ENCODE measurements at places on chromosomes 13 and 19.

DNA sequence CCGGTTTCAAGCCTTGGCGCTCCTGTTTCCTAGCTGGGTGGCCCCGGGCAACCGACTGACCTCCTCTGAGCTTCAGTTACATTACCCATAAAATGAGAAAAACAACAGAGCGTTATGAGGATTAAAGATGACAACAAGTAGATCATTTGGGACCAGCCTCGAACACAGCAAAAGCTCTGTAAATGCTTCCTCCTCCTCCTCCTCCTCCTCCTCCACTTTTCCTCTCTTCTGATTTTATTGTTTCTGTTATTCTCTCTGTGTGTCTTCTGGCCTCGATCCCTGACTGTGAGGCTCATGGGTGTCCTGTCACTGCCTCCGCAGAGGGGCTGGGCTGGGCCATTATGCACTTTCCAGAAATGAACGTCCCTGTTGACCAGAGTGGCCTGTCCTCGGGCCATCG lies 176.2 kb downstream of the URI1 start:
- no peak for DNase-seq

GRCh38 chr13:112616586-112617362 lies 28.8 kb upstream of the TUBGCP3 start:
- no peak for DNase-seq

GRCh38 chr13:33615436-33615835 lies 202.5 kb upstream of the RFC3 start:
- no peak for DNase-seq

DNA sequence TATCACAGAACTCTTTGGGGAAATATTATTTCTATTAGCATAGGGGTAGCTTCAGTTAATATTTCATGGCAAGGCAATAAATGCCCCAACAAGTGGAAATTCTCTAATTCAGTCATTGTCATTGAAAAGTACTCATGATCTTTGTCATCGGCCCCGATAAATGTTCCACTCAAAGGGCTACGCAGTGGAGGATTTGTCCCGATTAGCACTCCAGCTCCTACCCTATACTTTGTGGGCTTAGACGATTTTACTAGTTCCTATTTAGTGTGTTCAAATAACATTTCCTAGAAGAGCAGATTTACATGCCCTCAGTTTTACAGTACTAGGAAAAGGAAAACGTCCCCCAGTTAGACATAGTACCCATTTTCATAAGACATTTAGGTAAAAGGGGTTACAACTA lies 38.0 kb upstream of the ATP12A start:
- DNase-seq, result no peak

GRCh38 chr13:85879014-85879413 lies 79.8 kb upstream of the SLITRK6 start:
- no peak for DNase-seq

- no peak for DNase-seq
These were observed 64.2 kb downstream of the SOX1 start for GRCh38 chr13:112131081-112131712.

- no peak for DNase-seq
These were observed 954.1 kb upstream of the MIR17HG start for GRCh38 chr13:90393408-90393807.

DNA sequence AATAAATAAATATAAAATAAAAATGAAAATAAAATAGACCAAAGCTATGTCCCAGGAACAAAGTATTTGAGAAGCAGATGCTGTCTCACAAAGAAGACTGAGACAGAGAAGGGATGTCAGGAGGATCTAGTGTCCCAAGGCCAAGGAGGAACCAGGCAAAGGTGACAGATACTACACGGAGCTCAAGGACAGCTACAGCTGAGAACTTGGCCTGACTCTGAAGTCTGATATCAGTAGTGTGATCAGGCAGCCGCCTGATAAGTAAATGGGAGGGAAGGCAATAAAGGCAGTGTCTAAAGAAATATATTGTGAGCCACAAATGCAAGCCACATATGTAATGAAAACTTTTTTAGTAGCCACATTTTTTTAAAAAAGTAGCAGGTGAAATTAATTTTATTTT lies 20.4 kb upstream of the NANOS3 start:
- DNase-seq, result no peak

- DNase-seq, result no peak
These were observed 79.1 kb downstream of the DNAJC3 start for GRCh38 chr13:95756072-95756471.

DNA sequence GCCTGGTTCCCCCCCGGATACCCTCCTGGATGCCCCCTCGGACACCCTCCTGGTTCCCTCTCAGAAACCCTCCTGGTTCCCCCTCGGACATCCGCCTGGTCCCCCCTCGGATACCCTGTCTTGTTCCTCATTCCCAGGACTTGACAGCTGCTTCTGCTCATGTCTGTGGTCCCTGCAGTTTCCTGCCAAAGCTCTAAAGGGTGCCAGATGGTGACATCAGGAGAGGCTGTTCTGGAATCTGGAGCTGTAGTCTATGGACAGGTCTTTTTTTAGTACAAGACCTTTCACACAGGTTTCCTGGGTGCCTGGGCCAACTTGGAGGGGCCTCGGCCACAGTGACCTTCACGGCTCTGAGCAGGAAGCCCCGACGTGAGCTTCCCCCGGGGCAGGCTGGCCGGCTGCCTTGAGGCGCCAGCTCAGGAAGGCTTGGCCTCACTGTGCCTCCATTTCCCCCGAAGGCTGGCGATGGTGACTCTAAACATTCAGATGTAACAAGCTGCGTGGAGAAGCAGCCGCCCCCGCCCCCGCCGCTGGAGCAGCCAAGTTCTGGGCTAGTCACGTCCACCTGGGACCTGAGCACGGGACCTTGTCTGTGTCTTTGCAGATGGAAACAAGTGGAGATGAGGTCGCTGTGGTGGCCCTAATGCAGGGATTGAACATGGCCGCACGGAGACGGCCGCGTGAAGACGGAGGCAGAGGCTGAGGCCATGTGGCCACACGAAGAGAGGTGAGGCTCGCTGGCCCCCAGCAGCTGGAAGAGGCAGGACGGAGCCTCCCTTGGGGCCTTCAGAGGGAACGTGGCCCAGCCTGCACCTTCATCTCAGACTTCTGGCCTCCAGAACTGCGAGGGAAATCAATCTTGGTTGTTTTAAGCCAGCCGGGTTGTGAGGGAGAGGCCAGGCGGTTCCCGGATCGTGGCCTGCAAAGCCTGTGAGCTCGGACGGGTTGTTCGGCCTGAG lies 12.7 kb downstream of the SGTA start:
- DNase-seq, result no peak

GRCh38 chr13:44453881-44454280 lies 80.3 kb downstream of the SERP2 start:
- DNase-seq, result no peak

DNA sequence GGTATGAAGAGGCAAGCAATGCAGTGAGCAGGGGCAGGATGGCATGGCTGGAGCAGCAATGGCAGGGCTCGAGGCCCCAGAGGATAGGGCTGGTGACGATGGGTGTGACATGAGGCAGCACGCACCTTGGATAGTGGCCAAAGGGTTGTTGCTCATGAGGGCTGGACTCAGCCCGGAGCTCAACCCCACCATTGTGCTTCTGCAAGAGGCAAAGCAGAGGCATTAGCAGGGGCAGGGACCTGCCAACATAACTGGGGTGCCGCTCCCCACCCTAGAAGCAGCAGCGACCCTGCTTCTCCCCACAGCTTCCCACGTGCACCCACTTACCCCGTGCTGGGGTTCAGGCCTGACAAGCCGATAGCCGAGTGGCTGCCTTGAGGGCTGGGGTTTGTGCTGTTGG lies 15.8 kb downstream of the ZNF574 start:
- DNase-seq, result no peak

DNA sequence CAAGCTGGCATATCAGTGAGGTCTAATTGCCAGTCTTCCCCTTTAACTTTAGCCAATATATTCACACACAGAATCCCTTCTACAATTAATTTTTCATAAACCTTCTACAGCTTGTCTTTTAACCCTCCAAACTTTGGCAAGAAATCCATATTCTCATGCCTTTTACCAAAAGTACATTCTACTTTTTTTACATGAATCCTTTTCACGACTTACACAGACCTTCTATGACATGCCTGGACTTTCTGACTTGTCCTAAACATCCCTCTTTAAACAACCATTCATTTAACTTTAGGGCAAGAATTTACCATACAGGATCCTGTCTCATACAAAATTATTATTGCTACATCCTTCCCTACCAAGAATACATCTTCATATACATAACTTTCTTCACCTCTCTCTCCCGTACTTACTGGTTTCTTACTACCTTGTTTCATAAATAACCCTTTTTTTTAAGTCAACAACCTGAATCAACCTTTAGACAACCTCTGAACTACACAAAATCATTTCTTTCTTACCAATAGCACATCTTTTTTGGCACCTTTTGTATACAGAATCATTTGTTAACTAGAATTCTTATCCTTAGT lies 23.5 kb downstream of the ZNF544 start:
- no peak for DNase-seq

DNA sequence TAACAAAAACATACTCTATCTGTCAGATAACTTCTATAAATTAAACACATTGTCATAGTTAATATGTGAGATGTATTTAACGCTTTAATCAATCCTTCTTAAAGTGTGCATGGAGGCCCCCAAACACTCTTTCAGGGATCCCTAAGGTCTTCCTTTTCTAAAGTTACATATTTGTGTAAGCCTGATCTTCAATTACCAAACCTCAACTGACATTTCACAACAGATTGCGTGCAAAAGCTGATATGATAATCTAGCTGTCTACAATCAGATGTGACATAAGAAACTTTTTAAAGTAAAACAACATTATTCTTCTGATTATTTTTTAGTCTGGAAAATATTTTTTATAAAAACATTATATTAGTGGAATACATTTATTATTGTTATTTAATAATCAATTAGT lies 1850.4 kb downstream of the OLFM4 start:
- DNase-seq, result no peak
